ENCODE measurements at places on chromosomes 1 and 21.

- no peak for DNase-seq
These were observed 49.9 kb downstream of the TMEM53 start for GRCh38 chr1:44624268-44624901.

GRCh38 chr1:226763905-226764264, 24.8 kb upstream of the ITPKB start:
- no peak for DNase-seq

- peak; percentile 68 for DNase-seq
These were observed 6.7 kb upstream of the FAM167B start for GRCh38 chr1:32240140-32240951.

GRCh38 chr1:84835169-84835568, 57.8 kb downstream of the LPAR3 start:
- DNase-seq = no peak

- DNase-seq = no peak
These were observed 552.5 kb upstream of the ADAMTS5 start for GRCh38 chr21:27519361-27519760.

DNA sequence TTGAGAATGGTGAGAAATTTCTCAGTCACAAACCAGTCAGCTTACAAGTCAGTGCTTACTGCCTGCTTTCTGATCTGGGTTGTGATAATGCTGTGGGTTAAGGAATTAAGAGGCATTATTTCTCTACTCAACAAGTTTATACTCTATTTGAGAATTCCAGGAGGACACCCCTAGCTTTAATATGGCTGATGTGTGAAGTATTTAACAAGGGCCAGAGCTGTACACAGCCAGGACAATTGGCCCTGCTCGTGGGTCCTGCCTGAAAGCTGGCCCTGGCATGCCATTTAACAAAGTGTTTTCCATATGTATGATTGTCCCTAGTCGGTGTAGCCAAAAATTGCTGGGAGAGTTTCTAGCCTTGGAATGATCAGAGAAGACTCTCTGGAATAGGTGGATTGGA, 43.2 kb downstream of the HHAT start:
- DNase-seq = no peak

- DNase-seq = no peak
These were observed 5.2 kb upstream of the MARCKSL1 start for GRCh38 chr1:32341186-32341757.

- DNase-seq = no peak
These were observed 25.2 kb upstream of the MAP3K7CL start for GRCh38 chr21:29105218-29105617.

DNA sequence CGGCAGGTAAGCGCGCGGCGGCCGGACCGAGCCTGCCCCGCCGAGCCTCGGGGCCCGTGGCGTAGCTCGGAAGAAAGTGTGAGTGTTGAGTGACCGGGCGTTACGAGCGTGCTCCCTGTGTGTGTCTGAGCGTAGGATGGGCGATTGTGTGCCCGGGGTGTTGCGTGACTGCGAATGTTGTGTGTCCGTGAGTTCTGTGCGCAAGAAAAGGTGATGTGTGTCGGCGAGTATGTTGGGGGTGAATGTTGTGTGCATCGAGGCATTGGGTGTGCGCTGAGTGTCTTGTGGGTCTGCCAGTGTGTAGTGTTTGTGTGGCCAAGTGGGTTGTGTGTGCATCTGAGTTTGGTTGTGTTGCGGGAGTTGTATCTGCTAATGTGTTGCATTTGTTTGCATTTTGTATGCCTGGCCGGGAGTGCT, 398 bp downstream of the PTPRU start:
- no peak for DNase-seq

- no peak for DNase-seq
These were observed 2.3 kb downstream of the COL9A2 start for GRCh38 chr1:40314721-40315238.

DNA sequence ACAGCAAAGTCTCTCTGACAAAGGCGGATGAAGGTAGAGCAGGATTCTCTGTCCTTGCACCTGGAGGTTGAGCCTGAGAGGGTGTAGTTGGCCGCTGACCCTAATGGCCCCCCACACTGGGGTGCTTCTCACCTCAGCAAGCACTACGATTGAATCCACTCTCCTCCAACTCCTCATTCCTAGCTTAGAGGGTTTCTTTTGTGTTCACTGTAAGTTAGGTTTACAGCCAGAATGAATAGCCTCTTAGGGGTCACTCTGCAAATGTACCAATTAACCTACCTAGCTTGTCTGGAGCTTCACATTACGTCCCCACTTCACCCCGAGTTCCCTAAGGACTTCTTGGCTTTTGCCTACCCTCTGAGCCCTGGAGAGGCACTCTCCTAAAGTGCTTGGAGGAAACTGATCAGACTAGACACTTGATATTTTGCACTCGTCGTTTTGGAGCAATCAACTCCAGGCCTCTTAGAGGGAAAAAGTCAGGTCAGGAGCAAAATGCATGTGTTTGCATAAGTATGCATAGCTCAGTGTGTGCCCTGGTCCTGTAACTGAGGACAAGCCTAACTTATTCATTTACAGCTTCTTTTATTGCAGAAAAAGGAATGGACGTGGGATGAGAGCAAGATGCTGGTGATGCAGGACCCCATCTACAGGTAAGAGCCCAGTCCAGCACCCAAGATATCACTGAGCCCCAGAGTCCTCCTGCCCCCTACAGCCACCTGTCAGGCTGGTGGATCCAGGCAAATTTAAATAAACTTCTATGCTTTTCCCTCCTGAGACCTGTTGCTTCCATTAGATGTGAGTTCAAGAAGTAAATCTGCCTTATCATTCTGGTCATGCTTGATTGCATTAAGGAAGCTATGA, 76.4 kb downstream of the SPATA46 start:
- DNase-seq = no peak

DNA sequence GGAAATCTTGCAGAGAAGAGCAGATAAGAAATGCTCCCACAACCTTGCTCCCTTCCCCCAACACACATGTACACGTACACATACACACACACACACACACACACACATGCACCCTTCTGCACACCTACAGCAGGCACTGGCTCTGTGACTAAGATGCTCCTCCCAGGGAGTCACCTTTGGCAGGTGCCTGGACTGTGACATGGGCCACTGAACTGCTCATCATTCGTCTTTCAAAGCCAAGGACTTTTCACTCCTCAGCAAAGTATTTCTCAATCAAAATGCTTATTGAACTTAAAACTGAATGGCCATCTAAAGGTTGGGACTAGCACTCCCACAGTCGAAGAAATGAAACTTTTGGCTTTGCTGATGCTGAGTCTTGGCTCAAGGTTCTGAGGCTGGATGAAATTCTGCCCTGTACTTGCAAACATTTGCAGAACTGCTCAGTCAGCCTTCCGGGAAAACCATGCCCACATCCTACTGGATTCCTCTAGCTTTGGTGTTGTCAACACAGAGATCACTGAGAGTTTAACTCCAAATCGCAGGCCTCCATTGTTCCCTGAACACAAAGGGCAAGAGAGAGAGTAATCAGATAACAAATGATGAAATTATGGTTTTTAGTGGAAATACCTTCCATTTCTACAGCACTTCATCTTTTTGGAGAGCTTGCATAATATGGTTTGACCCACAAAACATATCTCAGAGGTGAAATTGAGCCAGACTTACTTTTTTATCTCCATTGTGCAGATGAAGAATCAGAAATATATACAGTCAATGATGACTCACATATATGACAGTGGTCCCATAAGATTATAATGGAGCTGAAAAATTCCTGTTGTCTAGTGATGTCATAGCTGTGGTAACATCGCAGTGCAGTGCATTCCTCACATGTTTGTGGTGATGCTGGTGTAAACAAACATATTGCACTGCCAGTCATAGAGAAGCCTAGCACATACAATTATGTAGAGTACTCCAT, 72.4 kb upstream of the BCAR3 start:
- no peak for DNase-seq

GRCh38 chr21:26405735-26406361, 167.2 kb downstream of the CYYR1 start:
- DNase-seq = no peak

DNA sequence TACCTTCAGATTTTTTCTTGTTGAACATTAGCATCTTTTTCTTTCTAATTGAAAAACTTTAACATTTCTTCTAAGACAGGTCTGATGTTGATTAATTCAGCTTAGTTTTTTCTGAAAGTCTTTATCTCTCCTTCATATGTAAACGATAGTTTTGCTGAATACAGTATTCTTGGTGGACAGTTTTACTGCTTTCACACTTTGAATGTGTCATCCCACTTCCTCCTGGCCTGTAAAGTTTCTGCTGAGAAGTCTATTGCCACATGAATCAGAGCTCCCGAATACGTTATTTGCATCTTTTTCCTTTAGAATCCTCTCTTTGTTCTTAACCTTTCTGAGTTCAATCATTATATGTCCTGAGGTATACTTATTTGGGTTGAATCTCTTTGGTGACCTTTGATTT, 344.2 kb downstream of the OLFM3 start:
- no peak for DNase-seq

- DNase-seq = no peak
These were observed 109.9 kb upstream of the ADGRL2 start for GRCh38 chr1:81690676-81691453.

DNA sequence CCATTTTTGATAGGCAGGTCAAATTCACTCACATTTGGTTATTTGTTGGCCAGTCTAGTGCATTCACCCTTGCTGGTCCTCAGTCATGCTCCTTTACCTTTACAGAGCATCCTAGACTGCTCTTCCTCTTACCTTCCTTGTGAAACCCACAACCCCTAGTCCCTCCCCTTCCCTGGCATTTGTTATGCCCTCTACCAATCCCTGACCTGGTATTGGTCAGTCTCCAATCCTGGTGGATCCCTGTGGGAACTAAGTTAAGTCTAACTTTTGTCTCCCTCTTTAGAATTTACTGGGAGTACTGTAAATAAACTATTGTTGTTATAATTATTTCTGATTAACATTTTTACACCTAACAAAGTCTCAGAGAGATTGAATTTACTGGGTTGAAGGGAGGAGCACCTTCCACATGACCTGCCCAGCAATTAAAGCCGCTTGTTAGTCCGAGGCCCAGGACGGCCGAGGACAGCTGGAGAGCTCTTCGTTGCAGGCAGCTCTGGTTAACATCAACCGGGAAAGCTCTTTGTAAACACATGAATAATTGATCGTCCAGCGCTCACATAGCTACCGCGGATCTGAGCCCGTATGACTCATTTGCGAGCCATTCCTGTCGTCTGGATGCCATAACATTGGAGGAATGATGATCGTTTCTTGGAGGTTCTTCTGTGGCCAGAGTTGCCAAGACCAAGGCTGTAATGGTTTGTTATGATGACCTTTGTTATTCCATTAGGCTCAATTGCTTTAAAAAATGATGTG, 31.9 kb downstream of the MTARC1 start:
- DNase-seq = no peak

DNA sequence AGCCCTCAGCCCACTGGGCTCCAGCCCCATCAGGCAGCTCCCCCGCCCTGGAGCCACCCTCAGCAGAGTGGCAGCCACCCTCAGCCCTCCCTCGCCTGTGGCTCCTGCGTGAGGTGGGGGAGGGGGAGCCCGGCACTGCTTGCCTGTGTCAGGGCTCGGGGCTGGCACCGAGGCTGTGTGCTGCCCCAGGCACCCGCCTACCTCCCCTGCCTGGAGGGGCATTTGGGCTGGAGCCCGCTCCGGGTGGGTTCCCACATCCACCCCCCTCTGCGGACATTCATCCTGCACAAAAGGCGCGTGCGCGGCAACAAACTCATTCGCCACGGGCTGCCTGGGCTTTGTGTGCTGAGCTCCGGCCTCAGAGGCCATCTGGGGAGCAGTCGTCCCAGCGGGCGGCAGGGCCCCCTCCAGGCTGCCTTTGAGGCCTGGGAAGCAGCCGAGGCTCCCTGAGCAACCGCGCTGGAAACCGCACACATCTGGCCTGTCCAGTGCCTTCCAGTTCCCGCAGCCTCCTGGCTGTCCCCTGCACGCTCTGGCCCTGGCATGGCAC, 12.6 kb upstream of the TNFRSF14 start:
- DNase-seq = peak; percentile 47

GRCh38 chr1:1627261-1627828, 4.6 kb upstream of the MMP23B start:
- DNase-seq = no peak

- peak; percentile 35 for DNase-seq
These were observed 67.5 kb upstream of the VAMP3 start for GRCh38 chr1:7703321-7704213.

DNA sequence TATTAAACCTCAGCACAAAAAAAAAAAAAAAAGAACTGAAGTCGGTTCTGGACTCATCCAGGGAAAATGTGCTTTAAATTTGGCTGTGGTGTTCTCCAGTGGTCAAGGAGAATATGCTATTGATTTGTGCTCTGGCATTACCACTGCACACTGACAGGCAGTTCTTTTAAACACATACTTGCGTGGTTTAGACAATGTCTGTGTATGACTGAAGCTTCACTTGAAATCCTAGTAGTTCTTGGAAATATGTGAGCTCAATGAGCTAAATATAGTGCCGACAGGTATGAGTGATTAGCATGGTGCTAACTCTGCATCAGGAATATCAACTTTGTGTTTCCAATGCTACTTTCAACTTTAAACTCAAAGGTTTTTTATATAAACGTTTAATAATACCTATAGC, 415.6 kb downstream of the SMYD3 start:
- no peak for DNase-seq

DNA sequence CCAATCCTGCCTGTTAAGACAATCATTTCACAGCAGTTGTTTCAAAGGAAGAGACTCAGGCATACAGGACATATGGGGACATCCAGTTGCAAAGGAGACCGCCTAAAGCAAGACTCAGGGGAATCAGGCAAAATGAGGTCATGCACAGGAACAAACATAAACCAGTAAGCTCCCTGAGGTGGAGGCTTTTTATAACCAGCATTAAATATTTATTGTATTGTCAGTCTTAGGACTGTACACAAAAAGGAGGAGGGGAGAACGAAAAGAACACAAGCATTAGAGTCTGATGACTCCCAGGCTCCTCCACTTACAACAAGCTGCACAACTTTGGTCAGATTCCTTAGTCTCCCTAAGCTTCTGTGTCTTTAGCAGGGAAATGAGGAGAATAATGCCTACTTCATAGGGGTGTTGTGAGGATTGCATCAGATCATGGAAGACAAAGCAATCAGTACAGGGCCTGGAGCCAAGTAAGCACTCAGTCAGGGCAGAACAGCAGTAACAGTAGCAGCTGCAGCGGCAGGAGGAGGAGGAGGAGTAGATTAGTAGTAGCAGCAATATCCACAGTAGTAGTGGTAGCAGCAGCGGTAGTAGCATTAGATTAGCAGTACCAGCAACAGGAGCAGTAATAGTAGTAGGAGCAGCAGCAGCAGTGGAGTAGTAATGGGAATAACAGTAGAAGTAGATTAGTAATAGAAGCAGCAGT, 54.2 kb upstream of the SPATA6 start:
- DNase-seq = no peak

- DNase-seq = no peak
These were observed 152.8 kb upstream of the ZRANB2 start for GRCh38 chr1:71233645-71234044.

GRCh38 chr1:162835157-162835899, 25.6 kb downstream of the CCDC190 start:
- DNase-seq = no peak

GRCh38 chr1:185400052-185400451, 83.0 kb upstream of the IVNS1ABP start:
- no peak for DNase-seq

GRCh38 chr1:15341634-15342407, 67.9 kb upstream of the EFHD2 start:
- no peak for DNase-seq

- no peak for DNase-seq
These were observed 1.1 kb upstream of the OBSCN start for GRCh38 chr1:228206582-228207351.

- no peak for DNase-seq
These were observed 2.9 kb upstream of the INAVA start for GRCh38 chr1:200891774-200892157.

Data from CD4-positive, alpha-beta T cell treated with Interleukin-4 for 1 hour (primary cell).